SJCRH30 (cell line): ENCODE measurements at places on chromosomes 6 and 20. TPM values are rescaled to one million over a fixed set of nuclear protein-coding genes. Genes with fewer than 3 reads are reported as not detected.

RPP40 gene
- total RNA-seq, result 24.7 and 30.6 TPM in 2 replicates

PTK6 gene
- 1.4 TPM in 2 replicates for total RNA-seq

GRCh38 chr20:46268131-46268614 lies 40.1 kb downstream of the CDH22 start:
- H3K4me3 ChIP-seq, result no peak overlapping the region
- H3K27me3 ChIP-seq, result peaks cover 18% of the 10 kb centered on the region
- no peak overlapping the region for H3K27ac ChIP-seq
- no peaks in the 10 kb centered on the region for H3K4me1 ChIP-seq
- no peak for DNase-seq

MCHR2 gene
- total RNA-seq, result not detected in 2 replicates

DNA sequence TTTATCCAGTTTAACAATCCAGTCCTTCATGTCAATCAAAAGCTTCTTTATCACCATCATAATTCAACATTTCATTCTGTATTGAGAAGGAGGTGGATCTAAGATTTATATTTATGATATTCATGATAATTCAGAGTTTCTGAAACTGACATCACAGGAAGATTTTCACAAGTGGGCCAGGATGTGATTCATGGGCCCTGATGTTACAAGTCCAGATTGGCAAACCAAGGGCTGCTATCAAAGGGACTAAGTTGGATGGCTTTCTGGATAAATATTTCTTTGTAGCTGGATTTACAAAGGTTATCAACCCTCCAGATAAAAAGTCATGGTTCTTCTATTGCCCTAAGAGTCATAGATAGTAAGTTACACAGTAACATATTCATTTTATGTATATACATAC lies 866.5 kb downstream of the KIF16B start:
- H3K36me3 ChIP-seq, result no peaks in the 10 kb centered on the region
- no peak overlapping the region for H3K4me3 ChIP-seq
- H3K4me1 ChIP-seq, result no peaks in the 10 kb centered on the region
- H3K27me3 ChIP-seq, result no peaks in the 10 kb centered on the region
- H3K27ac ChIP-seq, result no peak overlapping the region

DNA sequence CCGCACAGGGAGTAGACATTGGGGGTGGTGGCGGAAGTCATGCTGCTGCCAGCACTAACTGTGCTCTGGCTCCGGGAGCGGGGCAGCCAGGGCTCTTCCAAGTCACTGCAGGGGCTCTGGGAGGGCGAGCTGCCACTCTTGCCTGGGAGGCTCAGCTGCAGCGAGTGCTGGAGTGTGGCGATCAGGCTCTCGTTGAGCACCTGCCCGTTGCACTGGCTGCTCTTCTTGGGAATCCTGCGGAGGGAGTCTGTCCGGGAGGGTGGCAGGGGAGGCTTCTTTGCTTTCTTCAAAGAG lies 28.0 kb downstream of the HEBP2 start:
- no peak overlapping the region for H3K27ac ChIP-seq
- no peak overlapping the region for H3K4me3 ChIP-seq
- H3K4me1 ChIP-seq, result no peaks in the 10 kb centered on the region
- no peaks in the 10 kb centered on the region for H3K27me3 ChIP-seq
- DNase-seq, result no peak

DNA sequence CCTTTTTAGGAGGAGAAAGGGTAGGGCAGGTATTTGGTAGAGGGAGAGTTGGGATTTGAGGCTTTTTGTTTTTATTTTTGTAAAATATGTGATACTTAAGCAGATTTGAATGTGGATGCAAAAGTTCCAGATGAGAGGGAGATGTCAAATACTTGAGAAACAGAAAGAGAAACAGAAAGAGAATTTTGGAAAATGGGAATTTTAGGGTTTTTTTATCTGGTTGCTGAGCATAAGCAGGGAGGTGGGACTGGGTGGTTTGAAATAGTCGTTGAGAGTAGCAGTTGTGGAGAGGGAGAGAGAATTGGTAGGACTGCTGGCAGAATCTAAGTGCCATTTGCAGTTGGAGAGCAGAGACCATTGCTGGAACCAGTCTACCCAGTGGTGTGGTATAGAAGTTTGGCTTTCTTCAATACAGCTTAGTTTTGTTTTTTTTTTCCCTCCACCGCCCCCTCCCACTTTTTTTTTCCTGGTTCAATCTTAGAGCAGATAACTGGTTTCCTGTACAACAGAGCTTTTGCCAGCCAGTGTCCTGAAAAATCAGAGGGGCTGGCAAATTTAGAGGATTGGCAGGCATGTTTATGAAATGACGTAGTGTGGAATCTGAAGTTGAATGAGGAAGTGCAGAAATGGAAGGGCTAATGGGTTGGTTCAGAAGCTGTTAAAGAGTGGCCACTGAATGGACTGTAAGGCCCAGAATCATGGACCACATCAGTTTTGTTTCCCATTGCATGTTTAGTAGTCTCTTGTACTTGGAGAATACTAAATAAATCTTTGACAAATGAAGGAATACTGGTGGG lies 68.7 kb downstream of the ATRN start:
- no peak overlapping the region for H3K4me3 ChIP-seq
- H3K4me1 ChIP-seq, result no peaks in the 10 kb centered on the region

MICB gene
- total RNA-seq, result not detected in 2 replicates

PSMB8 gene
- 0.18 and 0.33 TPM in 2 replicates for total RNA-seq

PGC gene
- total RNA-seq, result not detected in 2 replicates

DNA sequence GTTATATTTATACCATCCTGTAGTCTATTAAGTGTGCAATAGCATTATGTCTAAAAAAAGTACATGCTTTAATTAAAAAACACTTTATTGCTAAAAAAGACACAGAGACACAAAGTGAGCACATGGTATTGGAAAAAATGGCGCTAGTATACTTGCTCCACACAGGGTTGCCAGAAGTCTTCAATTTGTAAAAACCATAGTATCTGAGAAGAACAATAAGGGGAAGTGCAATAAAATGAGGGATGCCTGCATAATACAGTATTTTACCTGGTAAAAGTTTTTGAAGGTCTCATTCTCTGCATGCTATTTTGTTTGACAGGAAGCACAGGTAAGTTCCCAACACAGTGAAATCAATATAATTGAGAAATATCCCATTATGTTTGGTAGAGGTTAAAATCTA lies 1.6 kb downstream of the NOX3 start:
- H3K4me3 ChIP-seq, result no peak overlapping the region
- DNase-seq, result no peak
- H3K27ac ChIP-seq, result no peak overlapping the region
- H3K4me1 ChIP-seq, result no peaks in the 10 kb centered on the region

GRM4 gene
- total RNA-seq, result 0.06 and 0.08 TPM in 2 replicates

- peaks cover 2% of the 10 kb centered on the region; the same call in 1 of the 2 replicates for H3K4me1 ChIP-seq
- H3K27me3 ChIP-seq, result no peaks in the 10 kb centered on the region
- peaks cover 25% of the 10 kb centered on the region for H3K36me3 ChIP-seq
- no peak for DNase-seq
- H3K27ac ChIP-seq, result no peak overlapping the region
- no peak overlapping the region for H3K4me3 ChIP-seq
Measured at GRCh38 chr20:2108987-2109386, 7.4 kb downstream of the STK35 start.

GRCh38 chr20:58155148-58155925 lies 73.1 kb downstream of the ANKRD60 start:
- no peak overlapping the region for H3K4me3 ChIP-seq
- H3K27me3 ChIP-seq, result no peaks in the 10 kb centered on the region; the same call in 1 of the 2 replicates
- no peak overlapping the region for H3K27ac ChIP-seq
- no peaks in the 10 kb centered on the region for H3K36me3 ChIP-seq

- no peak overlapping the region for H3K27ac ChIP-seq
- no peaks in the 10 kb centered on the region for H3K36me3 ChIP-seq
- no peaks in the 10 kb centered on the region for H3K4me1 ChIP-seq
- no peak for DNase-seq
Measured at GRCh38 chr6:63268574-63268973, 51.2 kb downstream of the LGSN start.

SYTL3 gene
- 15.4 and 16.4 TPM in 2 replicates for total RNA-seq

- H3K4me3 ChIP-seq, result no peak overlapping the region
- H3K4me1 ChIP-seq, result no peaks in the 10 kb centered on the region
- no peaks in the 10 kb centered on the region for H3K27me3 ChIP-seq
Measured at GRCh38 chr20:18543216-18543615, 24.0 kb upstream of the SMIM26 start.

GRCh38 chr6:44806656-44807055 lies 419.1 kb downstream of the CDC5L start:
- H3K36me3 ChIP-seq, result no peaks in the 10 kb centered on the region
- H3K4me1 ChIP-seq, result peaks cover 9% of the 10 kb centered on the region
- no peak for DNase-seq
- no peak overlapping the region for H3K27ac ChIP-seq

- H3K36me3 ChIP-seq, result no peaks in the 10 kb centered on the region
- DNase-seq, result no peak
- no peak overlapping the region for H3K4me3 ChIP-seq
Measured at GRCh38 chr6:6331393-6331792, 10.9 kb upstream of the F13A1 start.

- no peaks in the 10 kb centered on the region for H3K36me3 ChIP-seq
- H3K27me3 ChIP-seq, result 0 out of 2 replicates have a peak, but pooled peaks cover 8% of the 10 kb centered on the region
- no peak overlapping the region for H3K4me3 ChIP-seq
Measured at GRCh38 chr20:33981964-33982363, 11.7 kb upstream of the RALY start.

DNA sequence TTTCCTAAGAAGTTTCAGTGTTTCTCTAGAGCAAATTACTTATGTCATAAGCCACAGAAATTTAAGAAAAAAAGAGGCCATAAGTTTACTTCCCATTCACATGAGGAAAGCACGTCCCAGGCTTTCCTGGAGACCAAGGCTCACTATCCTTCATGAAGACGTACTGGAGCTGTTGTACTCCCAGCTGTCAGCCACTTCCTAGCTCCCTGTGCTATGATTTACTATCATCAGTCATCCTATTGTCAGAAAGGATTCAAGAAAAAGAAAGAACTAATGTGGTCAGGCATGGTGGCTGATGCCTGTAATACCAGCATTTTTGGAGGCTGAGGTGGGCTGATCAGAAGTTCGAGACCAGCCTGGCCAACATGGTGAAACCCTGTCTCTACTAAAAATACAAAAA lies 337.4 kb upstream of the SOX4 start:
- H3K36me3 ChIP-seq, result no peaks in the 10 kb centered on the region
- no peak overlapping the region for H3K4me3 ChIP-seq
- H3K27me3 ChIP-seq, result no peaks in the 10 kb centered on the region
- H3K27ac ChIP-seq, result no peak overlapping the region
- H3K4me1 ChIP-seq, result no peaks in the 10 kb centered on the region

DNA sequence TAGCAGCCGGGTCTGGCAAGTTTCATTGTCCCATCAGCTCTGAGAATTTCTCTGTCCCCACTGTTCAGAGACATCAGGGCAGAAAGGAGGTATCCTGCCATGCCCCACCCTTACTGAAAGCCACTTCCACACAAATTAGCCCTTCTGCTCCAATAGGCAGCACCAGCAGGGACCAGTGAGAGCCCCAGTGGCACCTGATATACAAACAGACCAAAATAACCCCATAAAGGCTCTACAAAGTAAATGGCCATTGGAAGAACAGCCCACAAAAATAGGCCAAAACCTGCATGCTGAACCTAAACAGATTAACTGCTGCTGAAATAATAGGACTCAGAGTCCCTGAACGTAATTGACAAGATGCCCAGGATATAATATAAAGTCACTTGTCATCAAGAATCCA lies 199.9 kb downstream of the TMEM200A start:
- no peak overlapping the region for H3K27ac ChIP-seq
- H3K4me3 ChIP-seq, result no peak overlapping the region
- H3K4me1 ChIP-seq, result no peaks in the 10 kb centered on the region
- H3K36me3 ChIP-seq, result no peaks in the 10 kb centered on the region

DNA sequence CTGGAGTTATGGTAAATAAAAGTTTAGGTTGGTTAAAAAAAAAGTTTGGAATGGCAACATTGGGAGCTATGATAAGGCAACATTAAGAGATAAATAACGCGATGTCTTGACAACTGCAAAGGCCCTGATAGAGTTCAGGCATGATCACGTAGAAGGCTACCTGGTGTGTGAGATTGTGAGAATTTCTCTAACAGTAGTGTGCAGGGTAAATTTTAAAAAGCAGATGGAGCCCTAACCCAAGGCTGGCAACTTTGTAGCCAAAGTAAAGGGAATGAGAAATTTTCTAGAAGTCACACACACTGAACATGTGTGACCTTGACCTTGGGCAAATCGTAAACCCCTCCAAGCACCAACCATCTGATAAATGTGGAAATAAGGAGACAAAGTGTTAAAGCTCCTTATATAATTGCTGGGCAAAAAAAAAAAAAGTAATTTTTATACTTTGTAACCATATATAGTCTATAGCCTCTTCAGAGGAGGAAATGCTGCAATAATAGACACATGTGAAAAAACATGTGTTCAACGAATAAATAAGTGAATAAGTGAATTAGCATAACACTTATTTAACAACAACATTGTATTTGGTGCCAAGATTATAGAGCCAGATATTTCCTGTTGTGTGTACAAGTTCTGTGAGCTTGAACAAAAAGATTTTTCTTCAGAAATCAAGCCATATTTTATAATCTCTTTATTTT lies 18.2 kb downstream of the KCNQ5 start:
- no peaks in the 10 kb centered on the region for H3K27me3 ChIP-seq
- H3K4me3 ChIP-seq, result no peak overlapping the region
- no peak for DNase-seq
- no peaks in the 10 kb centered on the region for H3K4me1 ChIP-seq
- H3K36me3 ChIP-seq, result no peaks in the 10 kb centered on the region

- no peak for DNase-seq
- no peaks in the 10 kb centered on the region for H3K4me1 ChIP-seq
- no peaks in the 10 kb centered on the region for H3K36me3 ChIP-seq
Measured at GRCh38 chr6:144944106-144944505, 659.0 kb downstream of the UTRN start.

DNA sequence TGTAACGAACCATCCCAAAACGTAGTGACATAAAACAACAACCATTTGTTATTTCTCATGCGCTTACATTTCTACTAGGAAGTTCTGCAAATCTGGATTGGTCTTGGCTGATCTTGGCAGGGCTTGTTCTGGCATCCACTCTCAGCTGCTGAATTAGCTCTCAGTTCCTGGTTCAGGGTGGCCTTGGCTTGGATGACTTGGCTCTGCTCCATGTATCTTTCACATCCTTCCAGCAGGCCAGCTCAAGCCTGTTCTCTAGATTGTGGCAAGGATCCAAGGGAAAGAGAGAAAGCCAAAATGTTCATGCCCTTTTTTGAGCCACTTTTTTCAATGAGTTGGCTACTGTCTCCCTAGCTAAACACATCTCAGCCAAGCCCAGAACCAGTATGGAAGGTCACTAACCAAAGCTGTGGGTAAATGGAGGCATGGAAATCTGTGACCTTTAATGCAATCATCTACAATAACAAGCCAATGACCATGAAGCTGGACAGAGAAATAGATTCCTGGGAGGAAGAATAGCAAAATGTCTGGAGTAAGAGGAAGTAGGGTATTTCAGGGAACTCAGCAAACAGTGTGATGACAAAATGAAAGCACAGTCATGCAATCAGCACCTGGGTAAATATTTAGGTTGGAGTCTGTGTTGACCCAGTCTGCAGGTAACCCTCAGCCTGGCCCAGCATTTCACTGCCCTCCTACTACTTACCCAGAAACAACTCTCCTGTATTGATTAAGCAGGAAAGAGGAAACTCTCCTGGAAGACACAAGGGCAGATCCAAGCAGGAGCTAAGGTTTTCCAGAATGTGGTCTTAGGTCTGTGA lies 32.7 kb upstream of the SNAP25 start:
- no peaks in the 10 kb centered on the region for H3K4me1 ChIP-seq
- DNase-seq, result no peak
- no peak overlapping the region for H3K27ac ChIP-seq
- no peak overlapping the region for H3K4me3 ChIP-seq

- H3K27me3 ChIP-seq, result no peaks in the 10 kb centered on the region
- H3K4me3 ChIP-seq, result no peak overlapping the region
- H3K27ac ChIP-seq, result no peak overlapping the region
- no peaks in the 10 kb centered on the region for H3K36me3 ChIP-seq
Measured at GRCh38 chr20:57229490-57229889, 37.0 kb downstream of the BMP7 start.

ASCC3 gene
- total RNA-seq, result 72.9 and 79.3 TPM in 2 replicates

RAD21L1 gene
- total RNA-seq, result 0.28 TPM in 1 of 2 replicates, not detected in the other

FKBP1C gene
- 0.45 and 1.1 TPM in 2 replicates for total RNA-seq

GRCh38 chr20:45305262-45305661 lies 1.4 kb upstream of the RBPJL start:
- no peaks in the 10 kb centered on the region for H3K36me3 ChIP-seq
- no peaks in the 10 kb centered on the region; the same call in 1 of the 2 replicates for H3K4me1 ChIP-seq
- no peak overlapping the region for H3K4me3 ChIP-seq

ECT2L gene
- total RNA-seq, result not detected in 2 replicates
